Stimulated activated CD4-positive, alpha-beta T cell treated with anti-CD3 and anti-CD28 coated beads, Interleukin-12 subunit alpha, Interleukin-12 subunit beta, amount 100 ng/mL, for 4 hours (primary cell): ENCODE measurements at places on chromosomes 5 and 9.

DNA sequence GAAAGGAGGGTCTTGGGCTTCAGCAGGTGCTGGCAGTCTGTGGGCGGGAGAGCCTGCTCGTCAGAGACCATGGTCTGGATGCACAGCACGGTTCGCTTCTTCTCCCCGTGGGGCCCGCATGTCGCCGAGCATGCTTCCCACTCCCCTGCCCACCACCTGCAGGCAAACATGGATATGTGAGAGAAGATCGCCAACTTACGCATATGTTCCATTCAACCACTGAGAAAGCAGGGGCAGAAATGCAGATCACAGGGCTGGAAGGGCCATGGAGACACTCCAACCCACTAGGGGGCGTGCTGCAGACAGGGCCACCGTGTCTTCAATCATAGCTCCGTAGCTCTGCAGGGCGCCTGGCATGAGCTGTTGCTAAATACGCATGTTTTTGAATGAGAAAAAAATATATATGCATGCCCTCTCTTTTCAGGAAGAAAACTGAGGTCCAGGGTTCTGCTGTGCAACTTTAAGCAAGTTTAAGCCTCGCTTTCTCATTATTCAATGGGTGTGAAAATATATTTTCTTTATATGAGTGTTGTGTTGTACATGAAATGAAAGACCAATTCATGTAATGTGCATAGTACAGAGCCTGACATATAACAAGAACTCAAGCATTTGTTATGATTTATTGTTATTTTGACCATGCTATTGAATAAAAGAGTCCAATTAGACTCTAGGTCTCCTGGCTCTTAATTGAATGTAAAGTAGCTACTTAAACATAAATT is 148.0 kb downstream of the TARS1 start:
- DNase-seq: peak; percentile 30

DNA sequence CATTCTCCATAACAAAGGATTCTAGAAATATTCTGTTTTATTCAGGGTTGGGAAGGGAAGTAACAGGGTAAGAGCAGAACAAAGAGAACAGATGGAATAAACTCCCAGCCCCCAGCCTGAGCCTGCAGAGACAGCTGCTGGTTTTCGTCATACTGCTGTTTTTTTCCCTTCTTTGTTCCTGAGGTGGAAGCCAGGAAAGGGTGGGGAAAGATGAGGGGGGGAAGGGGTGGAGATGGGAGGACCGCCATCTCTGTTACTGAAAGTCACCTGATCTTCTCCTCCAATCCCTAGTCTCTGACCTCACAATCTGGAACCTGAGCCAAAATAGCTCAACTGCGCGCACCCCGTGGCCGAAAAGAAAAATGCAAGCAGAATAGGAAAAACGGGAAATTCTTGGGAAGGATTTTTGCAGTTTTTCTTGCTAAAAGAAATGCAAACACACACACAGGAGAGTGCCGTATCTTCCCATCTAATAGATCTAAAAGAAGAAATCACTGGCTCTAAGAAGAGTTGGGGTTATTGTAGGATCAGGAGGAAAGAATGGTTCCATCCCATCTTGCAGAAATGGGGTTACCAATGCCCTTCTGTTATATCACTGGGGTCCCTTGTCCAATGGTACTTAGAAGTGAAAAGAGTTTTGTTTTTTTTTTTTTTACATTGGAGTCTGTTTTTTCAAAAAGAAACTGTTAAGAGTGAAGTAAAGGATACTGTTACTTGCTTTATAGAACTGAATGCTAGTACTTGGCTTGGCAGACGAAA is 57.9 kb downstream of the DIAPH1 start:
- no peak for DNase-seq

- DNase-seq: no peak
Measured at GRCh38 chr5:61313960-61314681, 17.9 kb upstream of the ZSWIM6 start.

DNA sequence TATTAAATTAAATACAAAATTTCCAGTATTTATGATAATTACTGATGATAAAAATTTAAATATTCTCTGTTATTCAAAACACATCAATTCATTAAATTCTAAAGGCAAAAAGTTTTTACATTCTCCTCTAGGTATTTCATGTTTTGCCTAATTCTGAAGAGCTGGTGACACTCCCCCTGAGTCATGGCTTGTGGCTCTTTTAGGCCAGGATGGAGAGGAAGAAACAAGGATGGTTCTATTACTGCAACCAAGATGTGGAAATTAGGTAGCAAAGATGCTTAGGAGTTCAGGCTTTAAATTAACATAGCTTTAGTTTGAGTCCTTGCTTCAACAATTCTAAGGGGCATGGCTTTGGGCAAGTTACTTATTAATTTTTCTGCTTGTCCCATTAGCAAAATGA is 1295.8 kb downstream of the EFNA5 start:
- DNase-seq: no peak

- DNase-seq: no peak
Measured at GRCh38 chr5:179370490-179371120, 25.3 kb upstream of the ADAMTS2 start.
